ENCODE measurements at places on chromosomes 4 and X.

DNA sequence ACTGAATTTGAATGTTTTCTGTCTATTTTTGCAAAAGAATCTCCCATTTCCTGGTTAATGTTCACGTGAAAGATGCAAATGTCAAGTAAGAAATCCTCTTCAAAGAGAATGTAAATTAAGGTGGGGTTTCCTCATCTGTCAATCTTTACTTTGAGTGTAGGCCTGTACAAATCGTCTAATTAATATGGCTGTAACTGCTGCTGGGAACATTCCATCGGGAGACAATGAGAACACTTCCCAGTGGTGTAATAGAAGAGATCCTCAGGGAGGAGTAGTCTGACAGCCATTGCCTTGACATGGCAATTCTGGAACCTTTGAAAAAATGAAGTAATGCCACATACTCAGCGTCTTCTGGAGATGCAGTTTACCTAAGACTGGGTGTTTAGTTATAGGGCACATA is 3.7 kb downstream of the EREG start:
- DNase-seq: no peak

DNA sequence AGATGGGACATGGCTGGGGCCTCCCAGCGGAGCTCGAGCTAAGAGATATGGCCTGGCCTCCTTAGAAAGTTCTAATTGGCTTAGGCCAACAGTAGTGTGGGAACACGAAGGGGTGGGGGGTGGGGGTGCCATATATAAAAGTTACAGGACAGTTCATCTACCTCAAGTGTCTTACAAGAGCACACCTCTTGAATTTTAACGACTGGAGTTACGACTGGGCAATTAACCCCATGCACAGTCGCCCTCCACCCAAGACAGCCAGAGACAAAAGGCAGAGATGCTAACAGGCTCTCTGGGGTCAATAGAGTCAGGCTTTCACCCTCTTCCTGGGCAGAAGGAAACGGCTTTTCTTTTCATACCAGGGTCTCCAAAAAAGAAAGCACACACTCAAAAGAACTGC is 302.2 kb downstream of the BCOR start:
- DNase-seq: no peak

GRCh38 chr4:19038231-19038630 is 1016.7 kb upstream of the LCORL start:
- DNase-seq: no peak

- DNase-seq: no peak
Observed at GRCh38 chr4:28565396-28565795, 1704.8 kb downstream of the STIM2 start.

DNA sequence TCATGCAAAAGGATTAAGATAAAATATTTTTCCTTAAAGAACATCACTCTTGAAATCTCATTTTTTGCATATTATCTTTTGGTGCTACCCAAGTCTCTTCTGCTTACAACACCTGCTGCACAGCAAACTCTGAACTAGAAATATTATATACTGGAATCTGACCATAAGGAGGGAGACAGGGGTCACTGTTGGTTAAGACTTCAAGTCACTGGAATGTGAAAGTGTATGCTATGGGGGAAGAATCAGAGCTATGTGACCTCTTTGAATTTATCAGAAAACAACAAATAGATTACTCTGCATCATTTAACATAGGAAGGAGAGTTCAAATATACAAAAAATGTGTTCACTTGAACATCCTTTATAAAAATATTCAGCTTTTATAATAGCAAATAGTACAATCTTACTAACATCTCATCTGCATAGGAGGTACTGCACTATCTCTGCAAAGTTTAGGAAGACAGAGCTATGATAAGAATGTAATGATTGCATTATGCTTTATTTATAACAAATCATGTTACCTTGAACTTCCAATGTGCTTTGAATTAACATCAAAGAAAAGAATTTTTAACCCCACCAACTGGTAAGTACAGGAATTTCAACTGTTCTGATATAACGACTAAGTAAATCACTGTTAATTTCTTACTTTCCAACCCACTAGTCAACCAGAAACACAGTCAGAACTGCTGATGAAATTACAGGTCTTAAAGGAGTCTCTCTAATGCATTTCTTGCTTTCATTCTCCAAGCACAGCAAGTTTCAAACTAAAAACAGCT is 69.8 kb downstream of the ZNF827 start:
- DNase-seq: no peak

DNA sequence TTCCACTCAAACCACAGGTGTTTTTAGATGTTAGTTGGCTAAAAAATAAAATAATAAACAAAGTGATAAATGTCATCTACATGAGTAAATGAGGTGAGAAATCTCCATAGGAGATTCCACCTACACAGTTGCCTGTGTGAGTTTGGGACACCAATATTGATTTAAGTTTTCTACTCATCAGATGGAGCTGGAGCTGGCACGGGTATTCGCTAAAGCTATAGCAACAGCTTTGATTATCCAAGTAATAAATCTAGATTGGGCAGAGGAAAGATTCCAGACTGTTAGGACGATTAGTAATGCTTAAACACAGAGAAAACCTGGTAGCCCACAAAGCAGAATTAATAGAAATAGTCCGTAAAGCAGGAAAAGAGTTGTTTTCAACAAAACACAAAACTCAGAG is 313.9 kb downstream of the PABPC4L start:
- DNase-seq: no peak

DNA sequence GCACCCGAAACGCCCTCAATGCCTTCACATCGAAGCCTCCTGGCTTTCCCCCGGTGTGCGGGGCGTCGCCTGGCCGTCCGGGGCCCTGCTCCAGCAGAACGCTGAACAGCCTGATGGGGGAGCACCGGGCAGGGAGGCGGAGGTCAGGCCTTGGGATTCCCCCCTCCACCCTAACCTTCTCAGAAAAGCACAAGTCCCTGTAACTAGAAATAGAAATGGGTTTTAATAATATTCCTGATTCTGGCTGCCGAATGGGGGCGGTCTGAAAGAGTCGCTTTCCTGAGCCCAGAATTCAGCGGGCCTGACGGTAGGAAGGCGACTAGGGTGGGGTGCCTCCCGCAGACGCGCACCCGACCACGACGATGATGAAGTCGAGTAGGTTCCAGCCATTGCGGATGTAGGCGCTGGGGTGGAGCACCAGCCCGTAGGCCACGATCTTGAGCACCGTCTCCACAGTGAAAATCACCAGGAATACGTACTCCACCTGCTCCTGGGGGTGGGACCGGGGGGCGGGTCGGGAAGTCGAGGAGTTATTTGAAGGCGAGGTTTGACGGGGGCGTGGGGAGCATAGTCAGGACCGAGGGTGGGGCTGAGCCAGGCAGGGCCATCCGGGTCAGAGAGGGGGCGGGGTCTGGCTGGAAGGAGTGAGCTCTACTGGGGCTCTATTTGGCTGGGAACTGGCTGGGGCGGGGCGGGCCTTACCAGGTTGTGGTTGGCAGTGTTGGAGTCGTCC is 2.5 kb downstream of the CACNA1F start:
- DNase-seq: peak; percentile 28

- no peak for DNase-seq
Observed at GRCh38 chr4:59127743-59128142, 2017.6 kb upstream of the IGFBP7 start.

GRCh38 chrX:155071694-155072280 is 479 bp downstream of the BRCC3 start:
- no peak for DNase-seq

DNA sequence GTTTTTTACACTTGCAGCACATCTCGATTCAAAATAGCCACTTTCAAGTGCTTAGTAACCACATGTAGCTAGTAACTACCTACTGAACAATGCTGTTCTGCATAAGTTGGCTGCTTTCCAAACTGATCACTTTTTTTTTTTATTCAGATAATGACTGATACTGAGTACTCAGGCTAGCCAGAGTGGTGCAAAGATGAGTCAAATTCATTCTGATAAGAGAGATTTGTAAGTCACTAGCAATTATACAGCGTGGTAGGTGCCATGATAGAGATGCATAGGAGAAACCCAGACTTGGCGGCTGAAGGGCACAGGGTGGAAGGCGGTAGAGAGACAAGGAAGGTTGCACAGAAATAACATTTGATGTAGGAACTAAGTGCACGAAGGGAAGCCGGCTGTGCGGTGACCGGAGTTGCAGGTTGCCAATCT is 357 bp upstream of the IGBP1 start:
- DNase-seq: no peak

DNA sequence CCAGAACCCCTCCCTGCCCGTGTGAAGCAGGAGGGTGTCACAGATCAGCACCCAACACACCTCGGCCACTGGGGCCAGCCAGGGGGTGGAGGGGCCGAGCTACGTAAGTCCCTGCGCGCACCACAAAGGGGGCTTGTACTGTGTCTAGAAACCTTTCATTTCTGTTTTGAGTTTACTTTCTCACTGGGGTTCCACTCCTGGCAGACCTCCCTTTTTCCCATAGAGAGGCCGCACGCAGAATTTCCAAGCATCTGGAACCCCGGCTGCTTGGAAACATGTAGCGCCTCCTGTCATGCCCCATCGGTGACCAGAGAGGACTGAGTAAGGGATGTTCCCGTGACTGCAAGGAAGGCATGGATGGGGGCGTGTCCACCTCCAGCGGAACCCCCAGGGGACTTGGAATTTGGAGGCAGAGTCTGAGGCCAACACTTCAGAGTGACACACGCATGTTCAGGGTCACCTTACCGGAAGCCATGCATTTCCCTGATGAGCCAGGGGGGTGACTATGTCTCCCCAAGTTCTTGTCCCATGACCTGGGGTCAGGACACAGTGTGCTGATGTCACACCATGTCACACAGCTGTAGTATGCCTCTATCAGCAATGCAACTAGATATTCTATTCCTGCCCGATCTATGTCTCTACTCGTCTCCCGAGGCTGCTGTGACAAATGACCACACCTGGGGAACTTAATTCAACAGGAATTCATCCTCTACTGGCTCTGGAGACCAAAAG is 105.3 kb downstream of the DHRSX start:
- no peak for DNase-seq

DNA sequence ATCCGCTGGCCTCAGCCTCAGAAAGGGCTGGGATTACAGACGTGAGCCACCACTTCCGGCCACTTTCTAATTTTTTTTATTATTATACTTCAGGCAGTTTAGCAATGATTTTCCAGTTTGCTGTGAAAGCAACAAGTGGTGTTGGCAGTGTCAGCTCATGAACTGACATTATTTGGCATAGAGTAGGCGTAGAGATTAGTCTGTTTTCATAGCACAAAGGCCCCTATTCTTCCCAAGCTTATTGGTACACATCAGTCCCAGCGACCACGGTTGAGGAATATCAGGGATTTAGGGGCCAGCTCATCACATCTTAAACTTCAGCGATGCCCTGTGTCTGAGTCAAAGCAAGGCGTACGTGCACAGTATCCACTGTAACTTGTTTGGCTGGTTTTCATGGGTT is 53.0 kb upstream of the RASSF6 start:
- DNase-seq: no peak

Measured in stimulated activated CD8-positive, alpha-beta memory T cell treated with anti-CD3 and anti-CD28 coated beads, Interleukin-12 subunit alpha, Interleukin-12 subunit beta, amount 100 ng/mL, for 1 hour (primary cell).